ENCODE measurements at places on chromosomes 5 and 9. TPM values are rescaled to one million over a fixed set of nuclear protein-coding genes. Genes with fewer than 3 reads are reported as not detected.

NIPSNAP3A gene
- total RNA-seq: 93.5 TPM

OGN gene
- total RNA-seq: not detected

ISL1 gene
- total RNA-seq: not detected

PAEP gene
- not detected for total RNA-seq

BBLN gene
- total RNA-seq: 128 TPM

DBH gene
- total RNA-seq: not detected

ACOT12 gene
- not detected for total RNA-seq

HSPB3 gene
- total RNA-seq: 3.4 TPM

MSX2 gene
- 3.8 TPM for total RNA-seq

ANKH gene
- 57.0 TPM for total RNA-seq

RAI14 gene
- 36.8 TPM for total RNA-seq

TICAM2 gene
- 6.4 TPM for total RNA-seq

ORM2 gene
- not detected for total RNA-seq

- no peak for DNase-seq
Observed at GRCh38 chr9:12094046-12094445, 599.1 kb upstream of the TYRP1 start.

- no peak for DNase-seq
Observed at GRCh38 chr9:34628656-34629490, at the start of gene ARID3C. ARID3C (minus strand) TSS chr9:34629066; CDS start chr9:34628014, 1,052 bp downstream.

GRCh38 chr9:98368366-98369065 lies 113.1 kb upstream of the TBC1D2 start:
- no peak for DNase-seq

GRCh38 chr9:98724810-98725530 lies 16.2 kb upstream of the GABBR2 start:
- no peak for DNase-seq

DNA sequence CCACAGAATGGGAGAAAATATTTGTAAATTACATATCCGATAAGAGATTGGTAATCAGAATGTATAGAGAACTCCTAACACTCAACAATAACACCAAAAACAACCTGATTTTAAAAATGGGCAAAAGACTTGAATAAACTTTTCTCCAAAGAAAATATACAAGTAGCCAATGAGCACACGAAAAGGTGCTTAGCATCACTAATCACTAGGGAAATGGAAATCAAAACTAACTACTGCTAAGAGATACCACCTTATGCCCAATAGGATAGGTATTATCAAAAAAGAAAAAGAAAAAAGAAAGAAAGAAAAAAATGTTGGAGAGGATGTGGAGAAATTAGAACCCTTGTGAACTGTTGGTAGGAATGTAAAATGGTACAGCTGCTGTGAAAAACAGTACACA lies 212.1 kb downstream of the TLR4 start:
- no peak for DNase-seq

DNA sequence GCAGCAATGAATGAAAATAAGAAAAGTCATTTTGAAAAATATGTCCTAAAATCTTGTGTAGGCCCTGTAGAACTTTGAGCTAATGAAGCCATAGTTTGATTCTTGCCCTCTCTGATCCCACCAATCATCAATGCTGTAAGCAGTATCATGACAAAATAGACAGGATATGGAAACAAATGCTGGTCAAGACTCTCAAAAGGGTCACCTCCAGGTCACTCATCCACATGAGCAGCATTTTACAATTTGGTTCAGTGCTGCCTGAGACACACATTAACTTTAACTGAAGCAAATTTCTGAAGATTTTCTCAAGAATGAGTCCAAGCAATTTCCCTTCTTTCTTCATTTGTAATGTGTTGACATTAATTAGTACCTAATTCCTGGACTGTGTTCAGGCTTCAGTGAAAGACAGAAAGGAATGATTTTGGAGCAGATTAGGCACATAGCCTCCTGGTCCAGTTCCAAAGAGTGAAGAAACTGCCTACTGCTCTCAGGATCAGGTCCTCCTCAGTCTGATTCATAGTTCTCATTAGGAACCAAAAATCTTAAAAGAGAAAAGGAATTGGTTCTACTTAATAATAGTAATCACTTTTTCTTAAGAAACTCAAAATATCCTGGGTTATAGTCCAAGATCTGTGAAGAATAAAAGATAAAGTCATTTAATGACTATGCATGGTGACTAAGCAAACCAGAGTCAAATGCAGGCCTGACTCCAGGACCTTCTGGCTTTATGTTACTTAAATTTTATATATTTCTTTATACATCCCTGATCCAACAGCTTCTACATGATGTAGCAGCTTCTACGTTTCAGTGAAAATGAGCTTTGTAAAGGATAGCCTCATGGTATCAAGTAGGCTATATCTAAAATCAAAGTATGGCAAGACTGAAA lies 192.1 kb upstream of the RGMB start:
- no peak for DNase-seq

- peak; percentile 91 for DNase-seq
Observed at GRCh38 chr5:113343343-113343742, 91.4 kb downstream of the TSSK1B start.

- DNase-seq: peak; percentile 3
Observed at GRCh38 chr5:141003791-141004611, 37.7 kb downstream of the PCDHAC2 start.

DNA sequence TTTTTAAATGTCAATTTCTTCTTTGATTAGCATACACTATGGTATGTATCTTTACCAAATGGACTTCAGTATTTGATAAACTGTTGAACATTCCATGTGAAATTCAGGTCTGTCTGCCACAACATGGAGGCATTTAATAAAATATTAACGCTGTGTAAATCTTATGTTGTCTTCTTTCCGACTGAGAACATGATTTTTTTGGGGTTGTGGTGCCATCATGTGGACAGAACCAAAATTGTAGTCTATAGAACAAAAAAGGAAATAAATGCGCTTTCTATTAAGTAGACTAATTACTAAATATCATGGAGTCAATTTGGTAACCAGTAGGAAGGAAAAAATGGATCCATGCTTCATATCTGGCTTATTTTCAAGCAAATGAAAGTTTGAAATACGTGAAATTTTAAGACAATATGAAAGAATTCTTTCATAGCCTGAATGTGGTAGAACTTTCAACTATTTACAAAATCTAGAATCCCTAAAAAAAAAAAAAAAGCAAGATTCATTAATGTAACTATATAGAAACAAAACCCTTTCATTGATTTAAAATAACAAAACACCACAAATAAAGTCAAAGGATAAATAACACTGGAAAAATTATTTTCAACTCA lies 2.8 kb upstream of the PLK2 start:
- peak; percentile 60 for DNase-seq

GRCh38 chr5:139655727-139656271 lies 7.7 kb downstream of the CXXC5 start:
- DNase-seq: peak; percentile 69

- DNase-seq: no peak
Observed at GRCh38 chr5:148928141-148928540, 101.7 kb downstream of the ADRB2 start.

GRCh38 chr5:177232358-177232757 lies 71.2 kb downstream of the RAB24 start:
- DNase-seq: peak; percentile 6

GRCh38 chr5:36705055-36705454 lies 98.6 kb downstream of the SLC1A3 start:
- DNase-seq: no peak

DNA sequence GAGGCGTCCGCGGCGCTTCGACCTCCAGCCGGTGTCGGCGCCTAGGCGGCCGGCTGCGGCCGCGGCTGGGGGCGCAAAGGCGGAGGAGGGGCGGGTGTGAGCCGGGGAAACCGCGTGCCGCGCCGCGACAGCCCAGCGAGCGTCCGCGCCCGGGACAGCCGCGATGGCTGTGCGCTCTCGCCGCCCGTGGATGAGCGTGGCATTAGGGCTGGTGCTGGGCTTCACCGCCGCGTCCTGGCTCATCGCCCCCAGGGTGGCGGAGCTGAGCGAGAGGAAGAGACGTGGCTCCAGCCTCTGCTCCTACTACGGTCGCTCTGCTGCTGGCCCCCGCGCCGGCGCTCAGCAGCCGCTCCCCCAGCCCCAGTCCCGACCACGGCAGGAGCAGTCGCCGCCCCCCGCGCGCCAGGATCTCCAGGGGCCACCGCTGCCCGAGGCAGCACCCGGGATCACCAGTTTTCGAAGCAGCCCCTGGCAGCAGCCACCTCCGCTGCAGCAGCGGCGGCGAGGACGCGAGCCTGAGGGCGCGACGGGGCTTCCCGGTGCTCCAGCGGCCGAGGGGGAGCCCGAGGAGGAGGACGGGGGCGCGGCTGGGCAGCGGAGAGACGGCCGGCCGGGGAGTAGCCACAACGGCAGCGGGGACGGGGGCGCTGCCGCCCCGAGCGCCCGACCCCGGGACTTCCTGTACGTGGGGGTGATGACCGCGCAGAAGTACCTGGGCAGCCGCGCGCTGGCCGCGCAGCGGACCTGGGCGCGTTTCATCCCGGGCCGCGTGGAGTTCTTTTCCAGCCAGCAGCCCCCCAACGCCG lies 605 bp downstream of the CHSY3 start:
- peak; percentile 10 for DNase-seq

DNA sequence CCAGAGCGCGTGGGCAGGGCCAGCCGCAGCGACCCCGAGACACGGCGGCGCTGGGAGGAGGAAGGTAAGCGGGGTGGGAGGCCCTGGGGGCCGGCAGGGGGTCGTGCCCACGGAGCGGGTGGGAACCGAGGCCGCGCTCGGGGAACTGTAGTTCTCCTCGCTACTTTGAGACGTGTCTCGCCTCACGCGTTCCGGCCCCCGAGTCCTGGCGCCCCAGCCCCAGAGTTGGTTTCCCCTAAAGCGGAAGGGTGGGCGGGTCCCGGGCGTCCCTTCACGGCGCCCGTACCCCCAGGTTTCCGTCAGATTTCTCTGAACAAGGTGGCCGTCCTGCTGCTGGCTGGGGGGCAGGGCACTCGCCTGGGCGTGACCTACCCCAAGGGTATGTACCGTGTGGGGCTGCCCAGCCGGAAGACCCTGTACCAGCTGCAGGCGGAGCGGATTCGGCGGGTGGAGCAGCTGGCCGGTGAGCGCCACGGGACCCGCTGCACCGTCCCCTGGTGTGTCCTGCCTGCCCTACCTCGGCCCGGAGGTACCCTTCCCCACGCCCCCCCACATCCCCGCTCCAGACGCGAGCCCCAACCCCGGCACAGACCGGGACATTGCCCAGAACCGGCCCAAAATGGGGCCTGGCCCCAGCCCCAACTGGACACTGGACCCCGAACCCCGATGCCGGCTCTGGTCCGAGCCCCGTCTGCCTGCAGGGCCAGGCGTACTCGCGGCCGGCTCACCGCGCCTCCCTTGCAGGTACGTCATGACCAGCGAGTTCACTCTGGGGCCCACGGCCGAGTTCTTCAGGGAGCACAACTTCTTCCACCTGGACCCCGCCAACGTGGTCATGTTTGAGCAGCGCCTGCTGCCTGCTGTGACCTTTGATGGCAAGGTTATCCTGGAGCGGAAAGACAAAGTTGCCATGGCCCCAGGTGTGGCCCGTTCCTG lies 709 bp downstream of the UAP1L1 start:
- DNase-seq: no peak

GRCh38 chr5:27652505-27652904 lies 614.1 kb upstream of the CDH9 start:
- DNase-seq: no peak

- no peak for DNase-seq
Observed at GRCh38 chr9:114244570-114244969, 78.3 kb upstream of the ORM1 start.

DNA sequence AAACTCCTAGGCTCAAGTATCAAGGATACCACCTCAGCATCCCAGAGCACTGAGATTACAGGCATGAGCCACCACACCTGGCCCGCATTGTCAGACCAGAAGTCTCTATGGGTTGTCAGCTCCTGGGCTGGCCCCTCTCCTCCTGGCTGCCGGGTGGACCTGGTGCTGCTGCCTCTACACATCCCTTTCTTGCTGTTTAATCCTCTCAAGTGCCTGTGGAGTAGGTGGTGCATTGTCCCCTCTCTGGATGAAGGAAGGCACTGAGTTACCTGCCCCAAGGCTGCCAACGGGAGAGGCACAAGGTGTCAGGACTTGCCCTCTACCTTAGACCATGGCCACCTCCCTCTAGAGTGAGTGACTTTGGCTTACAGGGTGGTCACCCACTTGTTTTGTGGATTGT lies 37.4 kb downstream of the PHF2 start:
- DNase-seq: no peak

Measured in RPMI7951 (cell line).